ENCODE measurements at places on chromosomes 5 and 9.

DNA sequence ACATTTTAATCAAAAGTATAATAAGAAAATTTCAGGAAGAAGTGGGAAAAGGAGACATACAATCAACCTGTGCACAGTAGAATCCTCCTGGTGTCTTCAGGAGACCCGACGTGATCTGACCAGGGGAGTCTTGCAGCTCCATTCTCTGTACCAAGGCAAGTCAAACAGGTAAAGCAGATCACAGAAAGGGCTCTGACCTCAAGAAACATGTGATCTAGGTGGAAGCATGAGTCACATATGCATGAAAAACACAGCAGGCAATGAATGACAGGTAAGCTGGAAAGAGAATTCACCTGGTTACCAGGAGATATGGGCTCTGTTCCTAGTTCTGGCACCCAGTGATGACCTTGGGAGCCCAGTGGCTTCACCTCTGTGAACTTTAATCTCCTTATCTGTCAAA, 19.4 kb upstream of the FABP6 start:
- no peak for DNase-seq

DNA sequence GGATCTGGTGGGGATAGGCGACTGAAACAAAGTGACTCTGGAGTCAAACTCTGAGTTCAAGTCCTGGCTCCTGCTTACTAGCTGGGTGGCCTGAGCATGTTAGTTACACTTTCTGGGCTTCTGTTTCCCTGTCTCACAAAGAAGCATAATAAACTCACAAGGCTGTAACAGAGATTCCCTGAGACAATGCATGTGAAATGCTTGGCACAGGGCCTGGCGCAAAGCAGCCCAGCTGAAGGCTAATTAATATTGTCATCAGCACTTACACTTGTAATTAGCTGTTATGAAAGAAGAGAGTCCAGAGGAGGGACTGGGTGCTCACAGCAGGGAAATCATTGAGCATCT, 64.1 kb upstream of the SPOCK1 start:
- no peak for DNase-seq

DNA sequence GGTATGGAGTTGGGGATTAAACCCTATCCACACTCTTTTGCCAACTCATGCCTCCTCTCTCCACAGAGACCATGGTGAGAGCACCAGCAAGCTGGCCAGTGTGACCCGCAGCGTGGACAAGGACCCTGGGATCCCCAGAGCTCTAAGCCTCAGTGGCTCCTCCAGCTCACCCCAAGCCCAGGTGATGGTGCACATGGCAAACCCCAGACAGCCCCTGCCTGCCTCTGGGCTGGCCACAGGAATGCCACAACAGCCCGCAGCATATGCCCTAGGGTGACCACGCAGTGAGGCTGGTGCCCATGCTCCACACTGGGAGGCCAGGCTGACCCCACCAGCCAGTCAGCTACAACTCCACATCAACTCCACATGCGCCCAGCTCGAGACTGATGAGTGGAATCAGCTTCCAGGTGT, 11.5 kb upstream of the CARD19 start:
- DNase-seq, result no peak

GRCh38 chr5:1594357-1595106, 70.8 kb upstream of the LPCAT1 start:
- no peak for DNase-seq

DNA sequence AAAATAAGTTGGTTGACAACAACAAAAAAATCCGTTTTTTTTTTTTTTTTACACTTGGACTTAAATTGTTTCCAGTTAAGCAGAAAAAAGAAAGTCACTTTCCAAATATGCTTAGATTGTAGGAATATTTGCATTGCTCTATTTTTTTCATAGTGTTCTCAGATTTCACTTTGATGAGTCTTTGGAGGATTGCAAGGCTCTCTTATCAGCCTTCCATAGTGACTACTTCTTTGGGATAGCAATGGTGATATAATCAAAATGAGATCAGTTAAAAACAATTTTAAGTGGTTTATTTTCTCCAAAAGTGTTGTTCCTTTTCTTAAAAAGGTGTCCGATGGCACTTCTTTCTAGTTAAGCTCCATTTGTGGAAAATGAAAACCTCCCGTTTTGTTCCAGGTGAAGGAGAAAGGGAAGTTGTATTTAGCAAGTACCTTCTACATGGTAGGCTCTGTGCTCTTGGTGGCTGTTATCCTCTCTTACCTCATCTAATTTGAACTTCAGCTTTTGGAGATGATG, 3.9 kb downstream of the RASGRF2 start:
- DNase-seq, result no peak

GRCh38 chr9:75683591-75683990, 206.9 kb upstream of the PCSK5 start:
- DNase-seq, result no peak

DNA sequence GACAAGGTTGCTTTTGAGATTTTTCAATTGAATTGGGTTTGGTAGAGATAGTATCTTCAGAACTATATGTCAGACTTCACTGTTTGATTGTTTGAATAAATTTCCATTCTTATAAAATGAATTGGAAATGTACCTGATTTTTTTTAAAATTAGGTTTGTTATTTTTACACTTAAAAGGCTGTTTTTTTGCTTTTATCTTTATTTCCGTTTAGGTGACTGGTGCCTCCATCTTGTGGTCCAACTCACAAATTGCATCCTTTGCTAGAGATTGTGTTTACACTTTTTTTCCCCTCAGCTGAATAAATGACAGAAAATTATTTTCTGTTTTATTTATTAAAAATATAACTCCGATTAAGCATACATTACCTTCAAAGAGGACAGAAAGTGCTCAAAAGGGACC, 15.6 kb downstream of the NDUFAF2 start:
- DNase-seq, result no peak

GRCh38 chr9:68717552-68718443, 12.8 kb downstream of the PIP5K1B start:
- no peak for DNase-seq

GRCh38 chr5:35657877-35658276, 40.2 kb downstream of the SPEF2 start:
- DNase-seq, result no peak

GRCh38 chr9:92055624-92056023, 59.6 kb downstream of the SPTLC1 start:
- DNase-seq, result no peak

GRCh38 chr5:18736051-18736398, 1101.8 kb downstream of the TAF11L14 start:
- DNase-seq, result no peak

DNA sequence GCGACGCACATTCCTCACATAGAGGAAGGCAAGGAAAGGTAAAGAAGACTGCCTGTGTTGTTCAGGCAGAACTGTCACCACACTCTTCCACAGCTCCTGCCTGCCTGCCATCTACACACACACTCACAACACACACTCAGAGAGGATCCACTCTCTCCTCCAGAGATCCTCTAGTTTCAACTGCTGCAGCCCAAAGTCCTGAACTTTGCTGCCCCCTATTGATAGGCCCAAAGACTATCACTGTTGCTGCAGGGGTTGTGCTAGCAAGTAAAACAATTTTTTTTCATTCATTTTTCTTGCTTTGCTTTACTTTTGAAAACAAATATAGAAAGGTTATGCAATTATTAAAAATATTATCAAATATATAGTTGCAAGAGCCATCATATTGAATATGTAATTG, 5.9 kb upstream of the CFAP90 start:
- peak; percentile 78 for DNase-seq

- DNase-seq, result no peak
Measured at GRCh38 chr5:38557308-38557710, 863 bp upstream of the LIFR start.

DNA sequence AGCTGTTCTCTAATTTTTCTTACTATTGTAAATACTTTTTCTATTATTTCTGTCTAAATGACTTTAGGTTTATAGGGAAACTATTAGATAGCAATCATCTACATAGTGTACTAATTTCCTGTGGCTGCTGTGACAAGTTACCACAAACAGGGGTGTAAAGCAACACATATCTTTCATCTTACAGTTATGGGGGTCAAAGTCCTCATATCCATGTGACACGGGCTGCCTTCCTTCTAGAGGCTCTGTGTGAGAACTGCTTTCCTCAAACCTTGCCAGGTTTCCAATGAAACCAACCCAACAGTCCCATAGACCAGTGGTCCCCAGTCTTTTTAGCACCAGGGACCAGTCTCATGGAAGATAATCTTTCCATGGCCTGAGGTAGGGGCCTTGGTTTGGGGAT, 189.1 kb downstream of the ROR2 start:
- no peak for DNase-seq

GRCh38 chr9:69494763-69495162, 169.7 kb downstream of the ENTREP1 start:
- DNase-seq, result no peak

DNA sequence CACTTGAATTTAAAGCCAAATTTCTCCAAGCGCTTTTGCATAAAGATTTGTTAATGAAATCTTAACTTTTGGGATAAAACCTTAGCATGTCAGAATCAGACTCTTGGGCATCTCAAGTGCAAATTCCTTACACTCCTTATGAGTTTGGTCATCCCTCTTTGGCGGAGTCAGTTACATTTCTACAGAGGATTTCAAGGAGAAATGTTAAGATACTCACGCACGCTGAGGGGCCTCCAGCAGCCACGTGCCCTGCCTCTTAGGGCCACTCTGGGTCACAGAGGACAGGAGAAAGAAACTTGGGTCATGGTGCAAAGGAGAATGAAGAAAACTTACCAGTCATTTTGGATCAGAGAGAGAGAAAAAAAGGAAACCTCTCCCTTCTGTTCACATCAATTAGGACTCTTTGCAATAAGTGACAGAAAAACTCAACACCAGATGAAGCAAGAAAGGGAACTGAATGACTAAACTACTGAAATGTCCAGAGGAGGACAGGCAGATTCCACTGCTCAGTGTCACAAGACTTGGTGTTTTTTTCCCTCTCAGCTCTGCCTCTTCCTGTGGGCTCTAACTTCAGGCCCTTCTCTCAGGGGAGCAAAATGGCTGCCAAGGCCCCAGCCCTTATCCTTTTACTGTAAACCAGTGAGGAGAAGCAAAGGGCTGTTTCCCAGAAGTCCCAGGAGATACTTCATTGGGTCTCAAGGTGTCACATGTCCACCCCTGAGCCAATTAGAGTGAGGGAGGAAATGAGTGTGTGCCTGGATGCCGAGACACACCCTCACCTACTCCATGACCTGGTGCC, 63.3 kb upstream of the NFIL3 start:
- DNase-seq, result peak; percentile 16

DNA sequence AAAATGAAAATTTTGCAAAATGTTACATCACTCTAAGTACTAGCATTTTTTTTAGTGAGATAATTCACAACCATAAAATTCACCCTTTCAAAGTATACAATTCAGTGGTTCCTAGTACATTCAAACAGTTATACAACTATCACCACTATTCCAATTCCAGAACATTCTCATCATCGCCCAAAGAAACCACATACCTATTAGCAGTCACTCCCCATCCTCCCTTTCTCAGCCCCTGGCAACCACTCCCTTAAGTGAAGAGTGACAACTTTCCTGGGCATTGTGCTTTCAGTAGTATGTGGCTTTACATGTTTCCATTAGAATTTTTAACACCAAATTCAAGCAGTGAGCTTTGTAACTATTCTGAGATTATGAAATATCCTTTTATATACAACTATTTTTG, 81.4 kb downstream of the RASEF start:
- DNase-seq, result no peak

DNA sequence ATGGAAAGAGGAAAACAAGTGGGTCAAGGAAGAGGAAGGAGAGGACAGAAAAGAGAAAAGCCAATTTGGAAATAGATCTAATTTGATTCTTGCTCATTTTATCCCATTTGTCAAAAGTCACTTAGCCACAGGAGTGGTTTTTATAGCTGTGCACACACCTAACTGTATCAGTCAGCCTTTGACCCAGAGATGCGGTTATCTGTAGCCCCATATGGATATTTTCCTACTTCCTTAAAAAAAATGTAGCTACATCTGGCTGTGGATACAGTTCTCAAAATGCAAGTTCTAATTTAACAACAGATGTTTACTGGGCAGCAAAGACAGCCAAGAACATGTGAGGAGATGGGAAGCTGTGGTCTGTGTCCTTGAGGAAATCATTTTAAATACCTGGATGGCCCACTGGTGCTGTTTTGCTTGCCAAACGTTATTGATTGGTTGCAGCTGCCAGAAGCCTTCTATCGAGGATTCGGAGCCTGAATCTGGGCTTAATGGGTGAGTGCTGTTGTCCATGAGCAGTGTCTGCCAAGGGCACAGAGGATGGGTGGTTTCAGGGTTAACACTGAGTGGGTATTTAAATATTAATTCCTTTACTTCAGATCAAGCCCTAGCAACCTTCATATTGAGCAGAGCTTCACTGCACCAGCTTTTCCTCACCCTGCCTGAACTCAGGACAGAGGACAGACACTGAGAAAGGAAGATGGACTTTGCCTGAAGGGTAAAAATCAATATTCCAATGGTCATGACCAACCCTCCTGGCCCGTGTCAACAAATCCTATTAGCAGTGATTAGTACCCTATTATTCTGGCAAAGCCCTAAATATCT, 92.2 kb downstream of the APBA1 start:
- DNase-seq, result no peak

GRCh38 chr5:10538103-10538788, 25.6 kb upstream of the ANKRD33B start:
- DNase-seq, result no peak

DNA sequence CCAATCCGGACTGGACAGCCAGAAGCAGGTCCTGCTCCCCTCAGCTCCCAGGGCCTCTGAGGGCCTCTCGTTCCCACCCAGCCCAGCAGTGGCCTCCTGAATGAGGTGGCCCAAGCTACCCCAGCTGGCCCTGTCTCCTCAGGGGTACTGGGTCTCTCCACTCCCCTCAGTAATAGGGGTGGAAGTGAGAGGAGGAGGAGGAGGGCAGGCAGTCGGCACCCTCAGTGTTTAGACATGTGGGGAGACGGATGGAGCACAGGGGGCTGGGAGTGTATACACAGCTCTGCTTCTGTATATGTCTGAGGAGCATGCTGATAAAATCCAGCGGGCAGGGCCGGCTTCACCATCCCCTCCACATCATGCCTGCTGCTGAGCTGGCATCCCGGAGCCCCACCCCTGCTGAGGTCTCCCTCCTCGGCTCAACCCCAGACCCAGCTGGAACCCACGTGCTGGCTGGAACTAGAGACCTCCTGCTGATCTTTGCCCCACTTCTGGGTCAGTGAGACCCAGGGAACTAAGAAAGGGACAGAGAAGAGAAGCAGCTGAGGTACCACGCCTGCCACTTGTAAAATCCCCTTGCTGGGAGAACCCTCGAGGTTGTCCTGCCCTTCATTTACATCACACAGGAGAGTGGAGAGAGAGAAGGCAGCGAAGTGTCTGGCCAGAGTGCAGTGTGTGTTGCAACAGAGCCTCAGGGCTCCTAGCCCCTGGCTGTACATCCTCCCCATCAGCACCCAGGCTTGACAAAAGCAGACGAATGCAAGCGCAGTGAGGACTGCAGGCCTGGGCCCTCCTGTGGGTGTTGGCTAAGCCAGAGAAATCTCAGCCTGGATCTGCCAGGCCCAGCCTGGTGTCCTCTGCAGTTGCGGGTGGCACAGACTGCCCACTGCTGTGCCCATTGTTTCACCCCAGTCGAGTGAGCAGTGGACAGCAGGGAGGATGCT, 77.5 kb downstream of the PSD2 start:
- DNase-seq, result no peak

- no peak for DNase-seq
Measured at GRCh38 chr5:156942064-156942463, 21.0 kb downstream of the TIMD4 start.

- DNase-seq, result peak; percentile 2
Measured at GRCh38 chr5:136802383-136802782, 437.0 kb upstream of the TRPC7 start.

Data from NB4 (cell line).